ENCODE measurements at places on chromosomes 3 and 15. TPM values are rescaled to one million over a fixed set of nuclear protein-coding genes. Genes with fewer than 3 reads are reported as not detected.

The RHOV gene
- 3.9 TPM for total RNA-seq

The ATP13A5 gene
- total RNA-seq = not detected

The COL7A1 gene
- total RNA-seq = 22.9 TPM

The CCR3 gene
- not detected for total RNA-seq

The ERC2 gene
- 15.4 TPM for total RNA-seq

The XCR1 gene
- not detected for total RNA-seq

The TRIM71 gene
- total RNA-seq = 364 TPM

The THAP10 gene
- total RNA-seq = 3.7 TPM

The SELENOK gene
- 30.3 TPM for total RNA-seq

The SH2D7 gene
- not detected for total RNA-seq

The P2RY13 gene
- not detected for total RNA-seq

The ADGRG7 gene
- not detected for total RNA-seq

The P2RY14 gene
- not detected for total RNA-seq

DNA sequence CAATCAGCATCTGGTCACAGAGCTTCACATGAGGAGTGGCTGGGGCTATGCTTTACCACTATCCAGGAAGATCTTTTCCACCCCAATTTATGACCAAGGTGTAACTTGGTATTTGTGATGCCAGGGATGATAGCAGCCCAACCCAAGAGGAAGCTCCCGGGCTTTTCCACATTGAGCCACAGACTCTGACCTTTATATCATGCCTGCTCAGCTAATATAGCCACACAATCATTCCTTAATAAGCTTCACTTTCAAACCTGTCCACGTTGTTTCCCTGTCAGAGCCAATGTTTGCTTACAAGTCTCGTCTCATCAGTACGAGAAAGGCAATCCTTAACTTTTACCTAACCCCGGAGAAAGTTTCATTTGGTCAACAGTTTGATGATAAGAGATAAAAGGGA lies 330.9 kb downstream of the SHQ1 start:
- no peak overlapping the region for H3K27ac ChIP-seq
- no peaks in the 10 kb centered on the region for H3K36me3 ChIP-seq
- no peaks in the 10 kb centered on the region for H3K27me3 ChIP-seq
- H3K4me1 ChIP-seq = no peaks in the 10 kb centered on the region
- no peak for DNase-seq
- H3K4me3 ChIP-seq = no peak overlapping the region

DNA sequence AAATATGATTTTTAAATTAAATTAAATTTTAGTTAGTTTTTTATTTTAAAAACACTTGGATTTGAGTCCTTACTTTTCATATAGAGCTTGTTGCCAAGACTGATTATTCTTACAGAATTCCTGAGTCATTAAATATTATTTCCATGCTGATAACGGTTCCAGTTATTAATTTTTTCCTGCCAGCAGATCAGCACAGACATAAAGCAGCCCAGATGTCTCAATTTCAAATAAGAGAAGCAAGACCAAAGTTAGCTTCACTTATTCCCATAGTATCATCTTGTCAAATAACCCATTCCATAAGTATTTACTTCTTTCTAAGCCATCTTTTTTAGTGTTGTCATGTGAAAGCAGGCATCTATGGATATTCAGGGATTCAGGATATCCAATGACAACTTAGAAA lies 75.3 kb downstream of the SSR3 start:
- H3K27ac ChIP-seq = no peak overlapping the region
- no peaks in the 10 kb centered on the region for H3K36me3 ChIP-seq
- H3K27me3 ChIP-seq = no peaks in the 10 kb centered on the region
- DNase-seq = no peak

DNA sequence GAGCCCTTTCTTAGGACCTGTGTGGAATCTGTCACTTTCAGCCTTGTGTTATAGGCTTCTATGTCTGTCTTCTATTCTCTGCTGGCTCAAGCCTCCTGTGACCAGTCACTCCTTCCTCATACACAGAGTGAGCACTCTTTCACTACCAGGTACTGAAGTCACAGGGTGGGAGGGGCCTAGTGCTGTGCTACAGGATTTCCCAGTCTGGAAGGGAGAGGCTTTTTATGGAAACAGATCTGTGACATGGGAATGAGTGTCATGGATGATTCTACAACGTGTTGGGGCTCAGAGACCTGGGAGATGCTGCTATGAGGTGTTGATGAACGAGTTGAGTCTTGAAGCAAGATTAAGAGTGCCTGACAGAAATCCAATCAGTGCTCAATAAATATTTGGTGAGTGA lies 100.5 kb downstream of the PDCD6IP start:
- H3K27ac ChIP-seq = no peak overlapping the region
- H3K4me3 ChIP-seq = no peak overlapping the region
- no peaks in the 10 kb centered on the region for H3K36me3 ChIP-seq
- H3K27me3 ChIP-seq = no peaks in the 10 kb centered on the region

DNA sequence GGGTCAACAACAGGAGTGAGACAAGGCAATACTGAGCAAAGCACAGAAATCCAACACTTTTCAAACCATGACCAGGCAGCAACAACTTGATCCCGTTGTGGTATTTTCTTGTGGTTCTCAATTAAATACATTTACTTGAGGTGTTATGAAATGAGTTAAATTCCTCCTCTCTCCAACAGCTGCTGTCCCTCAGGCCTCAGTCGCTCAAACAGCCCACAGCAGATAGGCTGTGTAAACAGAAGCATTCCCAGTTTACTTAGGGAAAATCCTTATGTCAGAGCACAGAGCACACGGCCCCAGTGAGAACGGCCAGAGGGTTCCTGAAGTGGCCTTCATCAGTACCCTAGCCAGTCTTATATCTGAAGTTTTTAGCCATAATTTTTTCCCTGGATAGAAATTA lies 359.9 kb downstream of the AGBL1 start:
- no peaks in the 10 kb centered on the region for H3K27me3 ChIP-seq
- H3K27ac ChIP-seq = no peak overlapping the region
- no peak for DNase-seq
- H3K4me3 ChIP-seq = no peak overlapping the region
- H3K36me3 ChIP-seq = no peaks in the 10 kb centered on the region

GRCh38 chr3:15500107-15500724 lies 21.3 kb downstream of the COLQ start:
- no peak for DNase-seq
- H3K27ac ChIP-seq = no peak overlapping the region
- H3K36me3 ChIP-seq = no peaks in the 10 kb centered on the region
- H3K27me3 ChIP-seq = no peaks in the 10 kb centered on the region

- no peaks in the 10 kb centered on the region for H3K27me3 ChIP-seq
- no peaks in the 10 kb centered on the region for H3K4me1 ChIP-seq
- H3K4me3 ChIP-seq = no peak overlapping the region
- DNase-seq = no peak
- no peak overlapping the region for H3K27ac ChIP-seq
These were observed 50.7 kb downstream of the TFG start for GRCh38 chr3:100759950-100760349.

DNA sequence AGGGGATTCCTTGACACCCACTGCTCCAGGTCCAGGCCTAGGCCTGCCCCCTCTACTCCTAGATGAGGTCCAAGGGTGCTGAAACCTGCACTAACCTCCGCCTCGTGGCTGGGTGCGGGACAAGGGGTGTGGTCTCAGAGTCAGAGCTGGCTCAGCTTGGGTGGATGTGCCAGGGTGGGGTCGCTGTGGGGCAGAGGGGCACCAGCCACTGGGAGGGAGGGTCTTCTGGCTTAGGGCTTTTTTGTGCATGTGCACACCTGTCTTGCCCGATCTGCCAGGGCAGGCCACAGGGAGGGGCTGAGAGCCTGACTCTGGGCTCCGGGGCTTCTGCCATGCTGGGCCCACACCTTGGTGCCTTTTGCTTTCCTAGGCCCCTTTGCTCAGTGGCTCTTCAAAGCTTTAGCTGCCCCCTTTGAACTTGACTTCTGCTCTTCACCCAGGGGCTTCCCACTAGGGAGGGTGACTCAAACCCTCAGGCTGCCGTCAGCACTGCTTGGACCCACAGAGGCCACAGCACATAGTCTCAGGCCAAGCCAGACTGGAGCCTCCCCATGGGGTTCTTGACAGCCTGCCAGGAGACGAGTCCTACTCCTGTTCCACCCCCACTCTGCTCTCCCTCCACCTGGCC lies 73.0 kb downstream of the KLF13 start:
- H3K4me3 ChIP-seq = no peak overlapping the region
- H3K27me3 ChIP-seq = no peaks in the 10 kb centered on the region
- H3K4me1 ChIP-seq = no peaks in the 10 kb centered on the region
- no peak overlapping the region for H3K27ac ChIP-seq
- H3K36me3 ChIP-seq = no peaks in the 10 kb centered on the region
- no peak for DNase-seq

DNA sequence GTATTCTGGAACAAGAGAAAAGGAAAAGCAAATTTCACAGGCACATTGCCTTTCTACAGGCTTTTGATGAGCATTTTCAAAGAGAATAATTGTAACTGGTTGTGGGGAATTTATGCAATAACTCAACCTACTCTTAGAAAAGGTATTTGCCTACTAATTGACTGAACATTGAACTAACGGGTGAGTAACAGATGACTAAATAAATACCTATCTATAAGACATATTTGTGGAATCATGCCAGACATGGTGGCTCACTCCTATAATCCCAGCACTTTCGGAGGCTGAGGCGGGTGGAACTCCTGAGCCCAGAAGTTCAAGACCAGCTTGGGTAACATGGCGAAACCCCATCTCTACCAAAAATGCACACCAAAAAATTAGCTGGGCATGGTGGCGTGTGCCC lies 367.7 kb downstream of the CGGBP1 start:
- no peaks in the 10 kb centered on the region for H3K4me1 ChIP-seq
- no peaks in the 10 kb centered on the region for H3K27me3 ChIP-seq
- DNase-seq = no peak
- H3K4me3 ChIP-seq = no peak overlapping the region
- no peaks in the 10 kb centered on the region for H3K36me3 ChIP-seq

- no peak within 1 kb of the TSS for H3K27ac ChIP-seq
- H3K4me3 ChIP-seq = peak within 1 kb of the TSS; percentile 92
- no peaks in the 10 kb centered on the region for H3K27me3 ChIP-seq
These were observed at the start of gene JMJD7 for GRCh38 chr15:41827880-41828806. TSS of gene JMJD7 (plus strand) at chr15:41828092. CDS start at chr15:41828125, 33 bp downstream.

DNA sequence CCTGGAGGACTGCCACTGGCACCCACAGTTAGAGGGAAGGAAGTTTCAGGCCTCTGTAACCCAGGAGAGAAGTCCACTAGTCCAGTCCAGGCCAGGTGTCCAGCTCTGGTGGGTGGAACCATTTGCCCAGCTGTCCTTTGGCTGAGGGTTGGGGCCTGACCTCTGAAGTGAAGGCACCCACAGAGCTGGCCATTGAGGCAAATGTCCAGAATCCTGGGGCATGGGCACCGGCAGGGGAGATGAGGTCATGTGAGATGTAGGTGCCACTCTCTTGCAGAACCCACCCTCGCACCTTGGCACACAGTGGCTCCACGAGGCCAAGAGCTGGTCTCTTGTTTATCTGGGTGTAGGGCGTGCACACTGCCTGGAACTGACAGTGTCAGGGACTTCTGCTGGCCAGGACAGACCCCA lies 162.8 kb downstream of the SMAD6 start:
- no peaks in the 10 kb centered on the region for H3K27me3 ChIP-seq
- H3K27ac ChIP-seq = no peak overlapping the region
- no peak overlapping the region for H3K4me3 ChIP-seq
- no peak for DNase-seq
- H3K4me1 ChIP-seq = no peaks in the 10 kb centered on the region

- peaks cover 5% of the 10 kb centered on the region for H3K4me1 ChIP-seq
- DNase-seq = no peak
- no peak overlapping the region for H3K27ac ChIP-seq
- no peak overlapping the region for H3K4me3 ChIP-seq
- no peaks in the 10 kb centered on the region for H3K36me3 ChIP-seq
These were observed 4.2 kb upstream of the PLOD2 start for GRCh38 chr3:146164971-146165769.

- no peaks in the 10 kb centered on the region for H3K4me1 ChIP-seq
- no peak for DNase-seq
- H3K4me3 ChIP-seq = no peak overlapping the region
- H3K36me3 ChIP-seq = peaks cover 9% of the 10 kb centered on the region
- H3K27ac ChIP-seq = no peak overlapping the region
These were observed 36.5 kb downstream of the GNB4 start for GRCh38 chr3:179414804-179415203.

DNA sequence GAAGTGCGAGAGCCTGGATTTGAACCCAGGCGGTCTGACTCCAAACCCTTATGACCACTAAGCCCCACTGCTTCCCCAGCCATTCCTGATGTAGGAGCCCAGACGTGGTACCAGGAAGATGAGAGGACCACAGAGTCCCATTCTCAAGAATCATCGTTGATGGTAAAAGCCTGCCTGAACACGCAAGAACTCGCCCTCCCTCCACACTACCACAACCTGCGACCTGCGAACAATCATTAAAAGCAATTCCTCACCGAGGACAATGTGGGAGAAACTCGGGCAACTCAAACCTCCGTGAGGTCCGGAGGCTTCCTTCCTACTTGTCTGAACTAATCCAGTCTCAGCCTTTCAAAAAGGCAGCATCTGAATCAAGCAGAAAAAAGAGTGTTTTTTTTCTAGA lies 10.3 kb downstream of the MAGI1 start:
- no peak overlapping the region for H3K27ac ChIP-seq
- no peak for DNase-seq
- H3K4me3 ChIP-seq = no peak overlapping the region
- no peaks in the 10 kb centered on the region for H3K27me3 ChIP-seq

GRCh38 chr3:133127381-133127780 lies 89.2 kb downstream of the TMEM108 start:
- H3K27ac ChIP-seq = no peak overlapping the region
- DNase-seq = no peak
- no peak overlapping the region for H3K4me3 ChIP-seq
- no peaks in the 10 kb centered on the region for H3K4me1 ChIP-seq
- H3K36me3 ChIP-seq = no peaks in the 10 kb centered on the region
- H3K27me3 ChIP-seq = no peaks in the 10 kb centered on the region

- no peaks in the 10 kb centered on the region for H3K4me1 ChIP-seq
- no peaks in the 10 kb centered on the region for H3K27me3 ChIP-seq
- no peak for DNase-seq
- H3K4me3 ChIP-seq = no peak overlapping the region
- H3K36me3 ChIP-seq = peaks cover 5% of the 10 kb centered on the region
- no peak overlapping the region for H3K27ac ChIP-seq
These were observed 21.6 kb upstream of the SLC6A20 start for GRCh38 chr3:45817831-45818522.

- no peaks in the 10 kb centered on the region for H3K36me3 ChIP-seq
- no peaks in the 10 kb centered on the region for H3K27me3 ChIP-seq
- DNase-seq = no peak
These were observed 9.6 kb upstream of the SATB1 start for GRCh38 chr3:18434711-18435110.

DNA sequence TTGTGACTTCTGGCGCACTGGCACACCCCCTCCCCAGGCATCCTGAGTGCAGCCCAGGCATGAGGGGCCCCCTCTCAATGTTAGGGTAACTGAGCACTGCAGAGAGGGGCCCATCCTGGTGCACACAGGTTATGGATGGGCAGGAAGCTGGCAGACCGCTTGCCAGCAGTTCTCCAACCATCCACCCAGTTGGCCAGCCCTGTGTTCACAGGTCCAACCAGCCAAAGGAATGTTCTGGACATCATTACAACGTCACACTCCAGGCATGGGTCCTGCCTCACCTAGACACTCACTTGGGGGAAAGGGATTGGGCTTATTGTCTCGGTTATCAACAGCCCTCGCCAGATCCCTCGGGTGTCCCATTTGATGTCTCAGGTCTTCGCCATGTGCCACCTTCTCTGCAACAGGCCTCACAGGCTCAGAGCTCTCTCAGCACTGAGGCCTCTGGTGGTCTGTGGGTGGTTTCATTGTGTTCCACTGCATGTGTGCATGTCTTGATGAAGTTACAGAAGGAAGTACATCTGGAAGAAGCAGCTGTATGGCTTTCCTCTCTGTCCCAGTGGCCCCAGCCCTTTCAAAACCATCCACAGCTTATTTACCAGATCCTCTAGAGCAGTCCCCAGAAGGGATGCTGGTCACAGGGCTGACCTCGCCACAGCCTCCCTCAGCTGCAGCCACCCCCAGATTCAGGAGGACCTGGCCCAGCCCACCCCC lies 23.7 kb downstream of the ADCY5 start:
- H3K36me3 ChIP-seq = no peaks in the 10 kb centered on the region
- no peaks in the 10 kb centered on the region for H3K27me3 ChIP-seq
- no peak for DNase-seq
